Renal pelvis (tissue), 12 donors: ENCODE measurements at places on chromosomes 12 and 14. TPM values are rescaled to one million over a fixed set of nuclear protein-coding genes. Genes with fewer than 3 reads are reported as not detected.

The RNU4-1 gene
- not detected for polyA plus RNA-seq

The PRIMA1 gene
- polyA plus RNA-seq: 1.5 TPM

The USP30 gene
- 26.2 TPM for polyA plus RNA-seq

DNA sequence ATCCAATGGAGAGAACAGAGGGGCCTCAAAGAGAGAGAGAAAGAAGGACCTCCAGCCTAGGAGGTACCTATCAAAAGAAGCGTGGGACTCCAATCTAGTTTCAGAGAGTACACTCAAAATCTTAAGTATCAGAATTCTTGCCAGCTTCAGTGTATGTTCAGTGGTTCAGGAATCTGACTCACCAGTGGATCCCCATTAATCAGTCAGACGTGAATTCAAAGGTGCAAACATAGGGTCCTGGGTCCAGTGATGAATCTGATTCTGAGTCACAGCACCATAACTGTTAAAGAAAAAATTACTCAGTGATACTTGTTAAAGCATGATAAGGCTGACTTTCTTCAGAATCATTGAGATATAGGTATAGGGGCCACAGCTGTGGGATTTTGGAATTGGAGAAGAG lies 33.2 kb downstream of the ETNK1 start:
- DNase-seq: no peak

- DNase-seq: no peak
Measured at GRCh38 chr12:124814741-124815613, 48.7 kb downstream of the SCARB1 start.

- no peak for DNase-seq
Measured at GRCh38 chr12:108783446-108783845, 52.1 kb upstream of the CORO1C start.

- no peak for DNase-seq
Measured at GRCh38 chr12:123427036-123427769, 9.3 kb downstream of the RILPL2 start.

- DNase-seq: no peak
Measured at GRCh38 chr14:32043624-32044023, 33.5 kb upstream of the ARHGAP5 start.

DNA sequence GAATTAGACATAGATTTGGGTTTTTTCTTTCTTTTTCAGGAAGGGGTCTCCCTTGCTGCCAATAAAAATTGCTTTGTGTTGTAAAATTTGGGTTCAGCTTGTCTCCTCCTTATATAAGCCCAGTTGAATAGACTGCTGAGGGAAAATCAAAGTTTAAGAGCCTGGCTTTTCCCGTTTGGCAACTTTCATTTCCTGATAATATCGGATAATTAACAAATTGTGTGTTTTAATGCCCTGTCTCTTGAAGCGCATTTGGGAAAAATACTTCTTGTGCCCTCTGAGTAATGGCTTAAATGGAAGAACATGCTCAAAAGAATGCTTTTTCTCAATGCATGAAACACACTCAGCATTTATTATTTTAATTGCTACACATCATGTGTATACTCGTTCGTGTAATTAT lies 198.0 kb upstream of the DCN start:
- DNase-seq: no peak

DNA sequence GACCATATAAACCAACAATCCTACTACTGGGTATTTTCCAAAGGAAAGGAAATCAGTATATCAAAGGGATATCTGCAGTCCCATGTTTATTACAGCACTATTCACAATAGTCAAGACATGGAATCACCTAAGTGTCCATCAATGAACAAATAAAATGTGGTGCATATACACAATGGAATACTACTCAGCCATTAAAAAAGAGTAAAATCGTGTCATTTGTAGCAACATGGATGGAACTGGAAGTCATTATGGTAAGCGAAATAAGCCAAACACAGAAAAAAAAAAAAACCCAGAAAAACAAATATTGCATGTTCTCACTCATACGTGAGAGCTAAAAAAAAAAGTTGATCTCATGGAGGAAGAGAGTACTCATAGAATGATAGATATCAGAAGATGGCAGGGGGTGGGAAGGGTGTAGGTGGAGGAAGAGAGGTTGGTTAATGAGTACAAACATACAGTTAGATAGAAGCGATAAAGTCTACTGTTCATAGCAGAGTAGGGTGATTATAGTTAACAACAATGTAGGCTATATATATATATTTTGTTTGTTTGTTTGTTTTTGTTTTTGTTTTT lies 49.3 kb downstream of the BCAT1 start:
- DNase-seq: no peak

DNA sequence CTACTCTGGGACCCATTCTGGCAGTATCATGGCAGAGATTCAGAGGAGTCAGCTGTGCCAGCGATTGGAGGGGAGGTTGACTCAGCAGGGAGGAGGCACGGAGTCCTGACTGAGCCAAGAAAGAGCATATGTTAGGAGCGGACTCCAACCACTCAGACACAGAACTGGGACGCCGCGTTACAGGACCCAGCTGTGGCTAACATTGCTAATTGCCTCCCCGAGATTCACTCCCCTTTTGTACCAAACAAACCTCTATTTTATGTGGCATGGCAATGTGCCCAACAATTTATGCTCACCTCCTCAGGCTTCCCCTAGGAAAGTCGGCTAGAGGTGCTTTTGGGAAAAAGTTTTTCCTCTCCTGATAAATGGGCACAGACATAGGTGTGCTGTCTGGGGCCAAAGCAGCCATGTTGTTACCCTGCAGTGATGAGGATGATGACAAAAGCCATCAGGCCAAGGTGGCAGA lies 15.2 kb upstream of the CLIP1 start:
- DNase-seq: no peak

DNA sequence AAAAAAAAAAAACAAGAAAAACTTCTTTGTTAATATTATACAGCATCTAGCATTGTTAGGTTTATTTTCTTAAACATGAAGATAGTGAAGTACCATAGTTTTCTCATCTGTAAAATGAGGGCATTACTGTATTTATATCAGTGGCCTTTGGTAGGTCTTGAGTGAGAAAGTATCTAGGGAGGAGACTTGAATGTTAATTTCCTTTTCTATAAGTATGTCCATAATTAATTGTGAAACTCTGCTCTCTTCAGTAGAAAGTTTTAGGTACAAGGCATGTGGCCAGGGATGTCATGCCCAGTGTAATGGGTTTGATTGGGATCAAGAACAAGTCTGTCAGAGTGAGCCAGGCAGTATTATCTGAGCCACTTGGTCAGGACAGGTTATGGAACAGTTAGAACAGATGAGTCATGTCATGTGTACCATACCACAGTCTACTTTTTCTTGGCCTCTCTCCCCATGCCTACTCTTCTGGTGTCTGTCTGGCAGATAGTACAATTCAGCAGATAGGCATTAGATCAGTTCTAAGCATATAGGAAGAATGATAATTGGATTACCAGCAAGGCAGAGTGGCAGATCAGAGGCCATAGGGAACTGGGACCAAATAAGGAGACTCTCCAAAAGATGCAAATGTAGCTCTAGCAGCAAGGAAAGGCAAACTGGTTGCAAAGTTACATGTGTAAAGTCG lies 30.4 kb downstream of the FBXO34 start:
- no peak for DNase-seq
